ENCODE measurements at places on chromosomes 2 and 18.

- no peak for DNase-seq
Observed at GRCh38 chr18:75087119-75088020, 121.6 kb downstream of the PTGR3 start.

- DNase-seq = no peak
Observed at GRCh38 chr2:128612628-128613027, 294.0 kb upstream of the HS6ST1 start.

DNA sequence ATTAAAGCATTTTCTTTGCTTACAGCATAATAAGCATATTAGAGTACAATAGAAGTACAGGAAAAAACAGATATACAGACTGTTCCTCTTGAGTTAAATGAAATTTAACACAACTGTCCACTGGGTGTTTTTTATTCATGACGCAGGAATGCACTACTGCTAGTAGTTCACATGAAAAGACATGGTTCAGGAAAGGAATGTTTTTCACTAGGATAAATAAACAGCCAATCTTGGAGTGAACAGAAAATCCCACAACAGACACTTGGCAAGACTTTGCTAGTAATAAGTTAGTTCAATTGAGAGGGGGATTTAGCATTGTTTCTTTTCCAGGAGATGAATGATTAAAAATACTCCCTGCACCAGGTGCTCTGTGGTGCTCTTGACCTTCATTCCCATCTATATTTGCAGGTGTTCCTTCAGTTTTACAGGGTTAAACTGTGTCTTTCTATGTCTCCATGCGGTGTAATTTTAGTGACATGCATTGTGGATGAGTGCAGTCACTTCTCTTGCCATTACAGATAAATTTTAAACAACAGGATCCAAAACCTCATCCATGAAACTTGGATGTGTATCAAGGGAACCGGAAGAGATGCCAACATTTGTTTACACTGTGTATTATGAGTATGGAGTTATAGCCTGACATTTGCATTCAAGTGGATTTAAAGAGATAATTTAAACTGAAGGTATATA lies 796.6 kb downstream of the DSC3 start:
- DNase-seq = no peak

GRCh38 chr2:149148194-149149006 lies 109.9 kb downstream of the LYPD6B start:
- no peak for DNase-seq

DNA sequence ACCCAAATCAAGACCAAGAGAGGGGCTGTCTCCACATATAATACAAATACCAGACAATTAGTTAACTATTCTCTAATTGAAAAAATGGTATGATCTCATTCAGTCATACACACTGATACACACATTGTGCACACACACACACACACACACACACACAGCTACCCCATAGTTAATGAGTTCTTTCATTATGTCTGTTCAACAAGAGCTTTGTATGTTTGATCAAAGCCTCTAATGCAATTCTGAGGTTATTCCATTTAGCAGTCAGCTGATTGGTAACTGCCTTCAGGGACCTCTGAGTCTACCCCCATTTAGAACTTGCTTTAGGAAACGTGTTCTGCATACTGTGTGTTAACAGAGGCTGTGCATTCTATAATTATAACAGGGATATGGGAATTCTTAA lies 741.4 kb upstream of the LRRTM4 start:
- DNase-seq = no peak

All from CD8-positive, alpha-beta memory T cell (primary cell).